NCI-H187 treated with DMSO at 0.1 percent for 48 hours (cell line): ENCODE measurements at places on chromosomes 7 and 10.

DNA sequence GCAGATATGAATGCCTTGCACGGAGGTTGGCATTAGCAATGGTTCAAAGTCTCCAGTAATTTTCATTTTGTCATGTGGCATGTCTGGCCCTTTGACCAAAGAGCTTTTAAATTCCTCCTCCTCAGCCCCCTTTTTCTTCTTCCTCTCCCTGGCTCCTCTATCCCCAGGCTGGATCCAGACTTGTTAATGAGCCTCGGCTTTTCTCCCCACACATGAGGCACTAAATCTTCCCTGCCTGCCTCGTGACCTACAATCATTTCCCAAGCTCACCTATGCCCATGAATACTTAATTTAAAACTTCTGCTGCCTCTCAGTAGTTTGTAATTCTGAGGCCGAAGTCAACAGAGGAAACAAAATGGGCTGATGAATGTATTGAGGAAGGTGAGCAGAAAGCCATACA lies 23.3 kb upstream of the LRRC4 start:
- DNase-seq, result no peak

- DNase-seq, result no peak
Observed at GRCh38 chr10:126455766-126456405, 67.6 kb upstream of the ADAM12 start.

DNA sequence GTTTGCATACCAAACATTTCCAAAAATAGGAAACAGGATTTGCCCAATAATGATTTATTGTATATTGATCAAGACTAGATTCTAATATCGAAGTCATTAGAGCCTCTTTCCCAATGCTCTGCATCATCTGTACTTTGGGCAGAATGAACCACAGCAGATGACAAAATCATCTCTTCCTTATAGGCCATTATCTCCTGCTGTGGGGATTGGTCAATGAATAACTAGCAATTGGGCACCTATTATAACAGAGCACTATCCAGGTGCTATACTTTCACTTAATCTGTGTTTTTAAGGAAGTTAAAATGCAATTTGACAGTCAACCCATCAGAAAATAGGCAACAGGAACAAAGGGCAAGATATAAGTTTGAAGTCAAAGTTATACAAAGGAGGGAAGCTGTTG lies 290.3 kb downstream of the AHR start:
- no peak for DNase-seq

GRCh38 chr10:122974543-122975064 lies 5.6 kb upstream of the PSTK start:
- no peak for DNase-seq

DNA sequence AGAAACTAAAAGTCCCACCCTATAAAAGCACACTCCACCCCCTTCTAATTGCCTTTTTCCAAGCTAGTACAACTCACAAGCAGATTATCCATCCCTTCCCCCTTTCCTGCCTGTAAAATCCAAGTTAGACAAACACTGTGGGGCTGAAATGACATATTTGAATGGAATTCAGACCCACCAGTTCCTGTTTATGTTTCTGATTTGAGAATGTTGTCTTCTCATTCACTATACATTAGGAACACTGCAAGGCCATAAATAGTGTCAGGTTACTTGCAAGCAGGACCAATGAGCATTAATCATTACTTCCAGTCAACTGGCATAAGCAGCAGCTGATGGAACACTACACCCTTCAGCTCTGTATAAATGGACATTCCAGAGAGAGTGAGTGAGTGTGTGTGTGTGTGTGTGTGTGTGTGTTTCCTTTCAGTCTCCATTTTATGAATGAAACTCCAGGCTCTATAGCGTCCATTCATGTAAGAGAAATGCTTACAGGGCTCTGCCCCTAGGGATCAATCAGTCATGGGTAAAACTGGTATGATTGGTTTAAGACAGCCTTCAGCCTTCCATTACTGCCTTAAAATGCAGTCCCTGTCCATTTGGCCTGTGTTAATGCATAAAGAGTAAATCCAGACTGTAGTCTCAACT lies 69.3 kb downstream of the ETV1 start:
- DNase-seq, result peak; percentile 93

DNA sequence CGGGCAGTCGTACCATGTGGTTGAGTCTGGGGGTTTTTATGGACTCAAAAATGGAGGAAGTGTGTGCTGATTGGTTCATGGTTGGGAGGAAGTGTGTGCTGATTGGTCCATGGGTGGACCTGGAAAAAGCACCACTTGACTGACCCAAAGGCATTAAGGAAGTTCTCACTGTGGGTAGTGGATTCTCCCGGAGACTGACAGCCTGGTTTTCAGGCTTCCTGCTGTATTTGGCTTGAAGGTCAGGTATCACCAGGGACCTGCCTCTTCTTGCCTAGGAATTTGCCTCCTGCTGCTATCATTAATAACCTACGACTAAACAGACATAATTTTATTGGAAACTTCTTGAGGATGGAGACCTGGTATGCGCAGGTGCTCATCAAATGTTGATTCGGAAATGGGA lies 268.8 kb upstream of the LRGUK start:
- DNase-seq, result no peak

GRCh38 chr7:146736446-146737190 lies 620.0 kb downstream of the CNTNAP2 start:
- DNase-seq, result no peak

- no peak for DNase-seq
Observed at GRCh38 chr10:125084614-125085257, 75.6 kb downstream of the CTBP2 start.

- no peak for DNase-seq
Observed at GRCh38 chr10:119112056-119112455, 8.1 kb downstream of the DENND10 start.

DNA sequence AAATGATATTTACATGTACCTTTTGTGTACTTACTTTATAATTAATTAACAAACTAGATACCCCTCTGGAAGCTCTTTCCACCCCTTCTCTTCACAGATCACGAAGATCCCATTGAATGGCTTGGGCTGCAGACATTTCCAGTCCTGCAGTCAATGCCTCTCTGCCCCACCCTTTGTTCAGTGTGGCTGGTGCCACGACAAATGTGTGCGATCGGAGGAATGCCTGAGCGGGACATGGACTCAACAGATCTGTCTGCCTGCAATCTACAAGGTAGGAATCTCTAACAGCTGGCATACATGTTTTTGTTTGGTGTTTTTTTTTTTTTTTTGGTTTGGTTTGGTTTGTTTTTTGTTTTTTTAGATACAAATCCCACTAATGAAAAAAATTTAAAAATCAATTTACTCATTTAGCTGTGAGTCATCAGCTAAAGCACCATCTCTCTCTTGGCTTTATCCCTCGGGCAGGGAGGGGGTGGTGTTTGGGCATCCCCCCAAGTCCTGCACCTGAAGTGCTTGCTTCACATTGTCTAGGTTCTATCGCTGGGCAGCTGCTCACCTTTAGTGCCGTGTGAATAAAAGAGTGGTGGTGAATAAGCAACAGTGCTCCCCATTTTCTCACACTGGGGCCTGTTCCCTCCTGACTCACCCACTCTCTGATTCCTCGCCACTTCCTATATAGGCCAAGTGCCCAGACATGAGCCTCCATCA lies 68.9 kb downstream of the MET start:
- no peak for DNase-seq

GRCh38 chr10:59578741-59579140 lies 130.9 kb downstream of the SLC16A9 start:
- no peak for DNase-seq

- no peak for DNase-seq
Observed at GRCh38 chr10:114311023-114311422, 72.0 kb downstream of the VWA2 start.

DNA sequence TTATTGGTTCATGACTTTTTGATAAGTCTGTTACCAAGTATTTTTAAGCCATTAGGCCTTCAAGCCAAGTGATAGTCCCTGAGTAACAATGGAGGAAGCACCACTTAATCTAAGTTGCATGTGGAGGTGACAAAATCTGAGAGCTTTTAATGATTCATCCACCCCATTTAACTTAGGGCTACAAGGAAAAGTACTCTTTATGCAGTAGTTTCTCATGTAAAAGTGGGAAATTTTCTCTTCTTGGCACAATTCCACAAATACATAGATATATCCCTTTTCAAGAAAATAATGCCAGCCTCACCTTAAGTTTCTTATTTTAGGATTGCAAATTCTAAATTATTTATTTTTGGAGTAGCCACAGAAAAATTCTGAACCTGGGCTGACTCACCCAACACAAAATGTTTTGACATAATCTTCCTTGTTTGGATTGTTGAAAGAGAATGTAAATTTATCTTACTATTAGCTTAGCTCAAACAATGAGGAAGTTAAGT lies 85.7 kb downstream of the SUGCT start:
- DNase-seq, result no peak

DNA sequence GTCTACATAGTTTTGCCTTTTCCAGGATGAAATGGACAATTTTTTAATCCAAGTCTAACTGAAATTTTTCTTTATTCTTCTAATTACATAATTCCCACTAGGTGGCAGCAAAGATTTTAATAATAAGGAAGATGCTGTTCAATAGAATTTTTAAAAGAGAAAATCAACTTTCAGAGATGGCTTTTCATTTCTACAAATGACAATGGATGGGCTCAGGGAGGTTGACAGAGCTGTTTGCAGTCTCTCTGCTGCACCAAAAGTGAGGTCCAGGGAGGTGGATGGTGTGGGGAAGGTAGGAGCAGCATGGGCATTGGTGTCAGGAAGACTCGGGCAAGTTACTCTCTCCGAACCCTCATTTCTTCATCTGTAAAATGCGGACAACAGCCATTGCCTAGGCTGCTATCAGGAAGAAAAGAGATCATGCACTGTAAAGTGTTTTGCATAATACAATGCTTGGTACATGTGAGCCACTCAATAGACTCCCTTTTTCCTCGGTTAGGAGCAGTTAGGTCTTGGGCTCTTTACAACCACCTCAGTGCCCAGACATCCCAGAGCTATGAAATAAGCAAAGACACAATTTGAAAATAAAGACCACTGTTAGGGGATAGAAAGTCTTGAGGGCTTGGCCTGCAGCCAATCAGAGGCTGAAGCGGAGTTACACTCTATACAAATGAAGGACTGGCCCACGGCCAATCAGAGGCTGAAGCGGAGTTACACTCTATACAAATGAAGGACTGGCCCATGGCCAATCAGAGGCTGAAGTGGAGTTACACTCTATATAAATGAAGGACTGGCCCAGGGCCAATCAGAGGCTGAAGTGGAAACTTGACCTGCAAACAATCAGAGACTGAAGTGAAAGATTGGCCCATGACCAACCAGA lies 107.1 kb downstream of the ABLIM1 start:
- no peak for DNase-seq

DNA sequence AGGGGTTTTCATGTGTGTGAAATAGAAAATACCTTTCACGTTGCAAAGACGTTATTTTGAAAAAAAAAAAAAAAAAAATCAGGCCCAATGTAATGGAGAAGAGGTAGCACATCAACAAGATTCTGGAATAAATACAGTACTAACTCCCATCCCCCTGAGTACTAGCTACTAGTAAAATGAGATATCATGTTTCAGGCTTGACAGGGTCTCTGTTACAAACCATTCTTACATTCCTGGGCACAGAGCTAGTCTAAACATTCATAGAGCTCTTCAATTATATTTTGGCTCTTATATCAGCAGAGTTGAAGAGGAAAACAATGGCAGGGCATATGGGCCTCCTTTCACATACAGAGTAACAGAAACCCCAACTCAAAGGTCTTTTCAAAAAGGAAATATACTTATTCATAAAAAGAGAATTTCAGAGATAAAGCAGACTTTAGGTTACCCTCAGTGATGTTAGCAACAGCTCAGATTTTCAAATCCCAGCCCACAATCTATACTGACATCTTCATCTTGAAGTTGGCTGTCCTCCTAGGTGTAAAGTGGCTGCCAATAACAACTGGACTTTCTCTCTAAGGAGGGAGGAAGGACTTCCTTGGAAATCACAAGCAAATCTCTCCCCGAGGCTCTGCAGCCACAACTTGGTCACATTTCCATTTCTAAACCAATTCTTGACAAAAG lies 18.6 kb downstream of the C7orf33 start:
- no peak for DNase-seq

DNA sequence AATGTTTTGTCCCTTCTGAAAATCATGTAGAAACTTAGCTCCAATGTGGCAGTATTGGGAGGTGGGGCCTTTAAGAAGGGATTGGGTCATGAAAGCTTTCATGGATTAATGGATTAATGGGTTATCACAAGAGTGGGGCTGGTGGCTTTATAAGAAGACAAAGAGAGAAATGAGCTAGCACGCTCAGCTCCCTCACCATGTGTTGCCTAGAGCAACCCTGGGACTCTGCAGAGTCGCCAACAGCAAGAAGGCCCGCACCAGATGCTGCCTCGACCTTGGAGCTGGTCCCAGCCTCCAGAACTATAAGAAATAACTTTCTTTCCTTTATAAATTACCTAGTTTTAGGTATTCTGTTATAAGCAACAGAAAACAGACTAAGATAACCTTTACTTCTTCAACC lies 74.9 kb upstream of the HECW1 start:
- no peak for DNase-seq

DNA sequence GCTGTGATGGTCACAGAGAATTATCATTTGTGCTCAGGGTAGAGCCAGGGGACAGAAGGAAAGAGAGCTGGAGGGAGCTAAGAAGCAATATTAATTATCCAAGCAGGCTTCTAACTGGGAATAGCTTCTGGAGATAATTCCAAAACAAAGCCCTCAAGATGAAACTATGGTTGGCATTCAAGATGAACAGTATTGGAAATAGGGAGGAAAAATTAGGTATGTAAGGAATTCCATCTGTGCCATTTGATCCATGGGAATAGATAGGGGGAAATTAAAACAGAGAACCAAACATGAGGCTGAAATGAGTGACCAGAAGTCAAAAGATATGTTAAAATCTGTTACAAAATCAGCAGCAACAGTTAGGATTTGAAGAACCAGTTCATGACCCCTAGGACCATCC lies 75.3 kb downstream of the NDUFB2 start:
- no peak for DNase-seq

- DNase-seq, result no peak
Observed at GRCh38 chr10:89074120-89074519, 83.5 kb downstream of the FAS start.

DNA sequence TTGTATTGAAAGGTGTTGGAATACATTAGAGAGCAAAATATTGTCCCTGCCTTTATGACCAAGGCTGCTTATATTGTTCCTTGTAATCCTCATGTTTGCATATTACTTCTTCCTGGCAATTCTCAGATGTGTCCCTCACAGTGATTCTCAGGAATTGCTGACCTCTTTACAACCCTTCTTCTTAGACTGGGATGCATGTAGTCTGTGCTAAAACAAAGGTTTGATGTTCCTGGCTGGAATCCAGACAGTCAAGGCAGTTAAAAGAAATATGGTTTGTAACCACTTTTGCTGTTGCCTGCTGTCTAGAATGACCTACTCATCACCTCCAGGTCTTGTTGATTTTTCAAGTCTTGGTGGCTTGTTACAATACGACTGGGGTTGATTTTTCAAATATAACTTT lies 367.6 kb downstream of the HGF start:
- DNase-seq, result no peak
